ENCODE measurements at places on chromosomes 13 and 19.

DNA sequence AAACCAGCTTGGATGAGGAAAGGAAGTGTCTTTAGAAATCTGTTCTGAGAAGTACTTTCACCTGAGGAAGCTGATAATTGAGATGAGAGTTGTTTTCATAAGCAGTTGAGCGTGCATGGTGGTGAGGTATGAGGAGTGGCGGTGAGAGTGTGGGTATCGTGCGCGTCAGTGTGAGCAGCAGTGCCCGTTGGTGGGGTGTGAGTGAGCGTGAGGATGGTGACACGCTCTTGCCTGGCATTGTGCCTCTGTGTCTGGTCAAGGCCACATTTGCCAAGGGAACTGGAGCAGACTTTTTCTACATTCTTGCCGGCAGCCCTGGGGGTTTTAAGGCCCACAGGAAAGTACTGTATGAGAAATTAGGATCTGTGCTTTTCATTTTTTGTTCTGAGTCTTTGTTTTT lies 36.5 kb upstream of the TEX29 start:
- DNase-seq: no peak

- DNase-seq: no peak
These were observed 1.5 kb downstream of the CERS1 start for GRCh38 chr19:18894254-18895037.

DNA sequence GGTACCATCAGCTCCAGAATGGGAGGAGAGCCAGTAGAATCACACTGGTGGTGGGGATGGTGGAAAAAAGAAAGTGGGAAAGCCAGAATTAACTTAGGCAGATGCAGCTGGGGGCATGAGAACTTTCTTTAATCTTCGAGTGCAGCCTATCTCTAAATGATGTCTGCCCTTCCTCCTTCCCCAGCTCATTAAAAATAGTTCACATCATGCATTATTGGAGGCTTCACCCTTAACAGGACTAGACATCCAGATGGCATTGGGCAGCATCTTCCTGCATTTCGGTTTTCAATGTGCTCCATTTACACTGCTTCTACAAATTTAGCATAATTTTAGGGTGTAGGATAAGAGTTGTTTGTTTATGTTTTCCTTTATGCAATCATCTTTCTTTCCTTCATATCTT lies 272.8 kb downstream of the COG6 start:
- DNase-seq: no peak

- no peak for DNase-seq
These were observed 158.0 kb downstream of the TM9SF2 start for GRCh38 chr13:99659226-99659625.

- DNase-seq: no peak
These were observed 2.8 kb downstream of the ZNF536 start for GRCh38 chr19:30374865-30375552.

GRCh38 chr19:43674183-43674582 lies 4.2 kb upstream of the PLAUR start:
- no peak for DNase-seq

DNA sequence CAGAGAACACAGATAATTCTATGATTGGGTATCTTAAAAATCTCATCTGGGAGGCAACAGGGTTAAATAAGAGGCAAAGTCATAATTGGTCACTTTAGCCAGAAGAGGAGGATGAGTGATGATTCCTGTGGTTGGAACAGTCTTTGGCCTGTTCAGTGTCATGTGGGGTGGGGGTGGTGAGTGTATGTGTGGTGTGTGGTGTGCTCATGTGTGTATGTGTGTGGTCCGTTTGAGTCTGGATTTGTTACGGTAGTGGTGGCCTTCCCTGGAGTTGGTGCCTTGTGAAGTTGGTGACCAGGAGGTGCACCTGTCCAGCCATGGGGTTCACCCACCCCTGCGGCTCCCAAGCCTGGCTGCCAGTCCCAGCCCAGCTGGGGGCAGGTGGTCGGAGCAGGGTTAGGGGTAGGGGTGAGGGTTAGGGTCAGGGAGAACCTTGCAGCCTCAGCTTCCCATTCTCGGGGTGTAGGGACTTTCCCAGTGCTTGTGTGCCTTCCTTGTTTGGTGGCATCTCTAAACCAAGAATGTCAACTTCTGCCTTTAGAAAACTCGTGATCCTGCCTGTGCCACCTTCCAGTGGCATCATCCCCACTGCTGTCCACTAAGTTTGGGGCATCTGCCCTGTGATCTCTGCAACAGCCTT lies 97.5 kb downstream of the RAB20 start:
- no peak for DNase-seq

DNA sequence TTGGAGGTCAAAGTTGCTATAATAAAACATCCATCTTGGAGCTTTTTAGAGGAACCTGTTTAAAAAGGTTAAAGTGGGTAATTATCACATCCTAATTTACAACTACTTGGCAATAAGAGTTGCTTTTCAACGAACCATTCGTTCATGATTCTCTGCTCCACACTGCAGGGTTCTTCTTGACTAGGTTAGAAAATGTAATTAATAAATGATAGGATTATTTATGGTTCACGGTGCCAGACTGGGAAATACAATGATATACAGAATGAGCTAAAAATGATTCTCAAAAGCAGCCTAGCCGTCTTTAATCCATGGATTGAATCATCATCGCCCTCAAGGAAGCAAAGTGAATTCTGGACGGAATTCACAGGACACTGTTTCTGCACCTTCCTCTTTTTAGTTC lies 291.2 kb downstream of the TEX29 start:
- no peak for DNase-seq

GRCh38 chr13:106525865-106526264 lies 9.6 kb downstream of the EFNB2 start:
- DNase-seq: no peak

- no peak for DNase-seq
These were observed at the start of gene ENOX1 for GRCh38 chr13:43786766-43787517. Gene ENOX1 (minus strand): TSS chr13:43786972.

GRCh38 chr13:37476874-37477273 lies 121.7 kb downstream of the POSTN start:
- DNase-seq: no peak

DNA sequence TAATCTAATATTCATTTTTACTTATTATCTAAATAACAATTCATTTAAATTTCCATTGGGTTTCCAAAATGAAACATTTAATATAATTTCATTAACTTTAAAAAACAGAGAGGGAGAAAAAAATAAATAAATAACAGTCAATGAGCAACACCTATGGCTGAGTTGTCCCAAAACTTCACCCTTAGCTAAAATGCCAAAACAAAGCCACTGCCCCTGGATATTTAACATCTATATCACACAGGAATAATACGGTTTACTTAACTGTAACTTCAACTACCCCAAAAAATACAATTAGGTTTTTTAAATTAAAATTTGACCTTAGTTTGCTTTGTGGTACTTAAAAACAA lies 541 bp downstream of the ELF1 start:
- DNase-seq: no peak

GRCh38 chr13:95388420-95389079 lies 87.3 kb upstream of the ABCC4 start:
- no peak for DNase-seq

DNA sequence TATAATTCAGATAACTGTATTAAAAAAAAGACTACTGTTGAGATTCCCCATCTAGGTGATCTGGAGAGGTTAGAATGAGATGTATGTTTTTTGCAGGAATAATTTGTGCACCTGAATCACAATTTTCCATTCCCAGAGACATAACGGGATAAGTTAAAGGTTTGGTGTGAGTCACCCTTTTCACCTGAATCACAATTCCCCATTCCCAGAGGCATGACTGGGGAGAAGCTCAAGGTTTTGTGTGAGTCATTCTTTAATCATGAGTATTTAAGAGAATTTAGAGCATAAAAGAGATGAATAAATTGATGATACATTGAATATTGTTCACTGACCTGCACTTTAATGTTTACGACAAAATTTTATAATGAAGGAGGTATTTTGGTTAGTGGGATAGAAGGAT lies 9.0 kb downstream of the OR7A5 start:
- no peak for DNase-seq

- DNase-seq: no peak
These were observed 116.4 kb downstream of the IRS2 start for GRCh38 chr13:109669956-109670355.

GRCh38 chr13:47413112-47413511 lies 516.3 kb upstream of the HTR2A start:
- DNase-seq: no peak

GRCh38 chr13:47017476-47017875 lies 120.6 kb upstream of the HTR2A start:
- no peak for DNase-seq

DNA sequence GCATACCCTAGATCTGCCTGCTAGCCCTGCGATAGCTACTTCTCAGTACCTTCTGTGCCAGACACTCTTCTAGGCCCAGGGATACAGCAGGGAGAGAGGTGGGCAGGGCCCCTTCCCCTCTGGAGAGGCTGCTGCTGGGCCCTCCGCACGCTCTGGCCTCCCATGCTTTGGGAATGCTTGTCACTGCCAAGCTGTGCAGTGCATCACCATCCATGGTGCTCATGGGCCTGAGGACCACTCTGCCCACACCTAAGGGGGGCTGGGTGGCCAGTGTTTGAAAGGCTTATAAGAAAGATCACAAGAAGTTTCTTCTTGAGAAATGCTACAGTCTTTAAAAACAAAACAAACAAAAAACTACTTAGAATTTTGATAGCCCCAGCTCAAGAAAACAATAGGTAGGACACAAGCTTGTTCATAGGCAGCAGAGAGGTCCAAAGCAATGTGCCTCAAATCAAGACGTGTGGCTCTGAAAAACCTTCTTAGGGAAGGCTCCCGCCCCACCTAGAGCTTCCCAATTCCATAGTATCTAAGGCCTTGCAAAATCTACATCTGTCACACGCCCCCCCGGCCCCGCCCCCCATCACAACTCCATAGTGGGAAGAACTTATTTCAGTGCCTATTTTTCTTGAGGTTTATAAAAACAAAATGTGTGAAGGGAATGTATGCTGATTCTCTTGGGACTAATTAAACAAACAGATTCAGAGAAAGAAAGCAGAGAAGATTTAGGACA lies 145.8 kb downstream of the TM9SF2 start:
- DNase-seq: no peak

GRCh38 chr13:28707629-28708427 lies 10.9 kb downstream of the SLC46A3 start:
- DNase-seq: no peak

DNA sequence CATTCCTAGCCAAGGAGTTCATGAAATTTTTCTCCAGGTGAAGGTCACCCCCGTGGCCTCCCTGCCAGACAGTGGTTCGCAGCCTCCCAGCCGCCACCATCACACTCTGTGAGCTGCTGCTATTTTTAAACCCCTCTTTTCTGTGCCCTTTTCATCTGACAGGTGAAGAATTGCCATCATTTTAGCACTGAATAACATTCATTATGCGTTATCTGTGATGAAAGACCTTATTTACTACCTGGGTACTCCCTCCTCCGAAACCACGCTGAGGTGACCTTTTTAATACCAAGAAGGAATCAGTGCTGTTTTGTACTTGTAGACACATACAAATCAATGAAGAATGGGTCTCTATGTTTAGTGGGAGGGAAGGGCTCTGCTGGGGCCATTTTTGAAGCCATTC lies 148.9 kb upstream of the GPR12 start:
- no peak for DNase-seq

GRCh38 chr13:24888291-24888931 lies 124.4 kb downstream of the RNF17 start:
- no peak for DNase-seq

DNA sequence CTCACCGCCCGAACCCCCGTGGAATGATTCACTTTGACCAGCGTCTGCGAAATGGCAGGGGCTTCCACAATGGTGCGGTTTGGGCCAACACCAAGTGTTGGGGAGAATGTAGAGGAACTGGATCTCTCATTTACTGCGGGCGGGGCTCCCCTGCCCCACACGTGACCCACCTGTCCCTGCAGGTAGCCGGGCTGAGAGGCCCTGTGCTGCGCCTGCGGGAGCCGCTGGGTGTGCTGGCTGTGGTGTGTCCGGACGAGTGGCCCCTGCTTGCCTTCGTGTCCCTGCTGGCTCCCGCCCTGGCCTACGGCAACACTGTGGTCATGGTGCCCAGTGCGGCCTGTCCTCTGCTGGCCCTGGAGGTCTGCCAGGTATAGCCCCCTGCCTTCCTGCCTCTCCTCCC lies 5.8 kb upstream of the FLT3LG start:
- DNase-seq: no peak

DNA sequence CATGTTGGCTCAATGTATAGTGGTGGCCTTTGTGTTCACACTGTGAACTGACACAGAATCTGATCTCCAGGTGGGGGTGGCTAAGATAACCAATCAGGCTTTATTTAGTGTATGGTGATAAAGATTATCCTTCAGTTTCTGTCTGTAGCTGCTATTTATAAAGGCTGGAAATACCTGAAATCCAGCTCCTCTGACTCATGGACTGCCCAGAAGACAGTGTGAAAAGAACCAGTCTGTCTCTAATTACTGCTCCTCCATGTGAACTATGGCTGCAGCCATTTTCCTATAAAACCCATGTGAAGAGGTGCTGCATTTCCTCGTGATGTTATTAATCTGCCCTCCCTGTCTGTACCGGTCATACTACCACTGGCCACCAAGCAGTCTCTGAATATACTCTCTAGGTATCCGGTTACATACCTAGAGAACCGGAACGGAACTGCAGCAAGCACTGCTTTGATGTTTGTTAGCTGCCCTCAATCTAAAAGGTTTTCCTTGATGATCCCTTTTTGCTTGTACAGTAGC lies 238.0 kb downstream of the LHFPL6 start:
- no peak for DNase-seq
